Astrocyte of the hippocampus (primary cell): ENCODE measurements at places on chromosomes 5 and 9.

DNA sequence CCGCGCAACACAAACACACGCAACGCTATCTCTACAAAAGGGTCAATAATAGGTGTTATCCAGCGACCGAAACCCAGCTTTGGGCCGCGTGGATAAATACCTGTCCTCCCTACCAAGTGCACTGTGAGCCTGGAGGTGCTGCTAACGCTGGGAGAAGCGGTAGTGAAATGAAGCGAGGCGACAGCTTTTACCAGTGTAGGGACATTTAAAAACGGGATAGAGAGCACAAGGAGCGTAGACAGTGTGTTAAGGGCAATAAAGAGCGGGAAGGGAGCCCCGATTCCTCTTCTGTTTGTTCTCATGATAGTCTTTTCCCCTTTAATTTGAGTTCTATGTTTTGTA lies 421 bp upstream of the DEPDC1B start:
- no peak for DNase-seq

DNA sequence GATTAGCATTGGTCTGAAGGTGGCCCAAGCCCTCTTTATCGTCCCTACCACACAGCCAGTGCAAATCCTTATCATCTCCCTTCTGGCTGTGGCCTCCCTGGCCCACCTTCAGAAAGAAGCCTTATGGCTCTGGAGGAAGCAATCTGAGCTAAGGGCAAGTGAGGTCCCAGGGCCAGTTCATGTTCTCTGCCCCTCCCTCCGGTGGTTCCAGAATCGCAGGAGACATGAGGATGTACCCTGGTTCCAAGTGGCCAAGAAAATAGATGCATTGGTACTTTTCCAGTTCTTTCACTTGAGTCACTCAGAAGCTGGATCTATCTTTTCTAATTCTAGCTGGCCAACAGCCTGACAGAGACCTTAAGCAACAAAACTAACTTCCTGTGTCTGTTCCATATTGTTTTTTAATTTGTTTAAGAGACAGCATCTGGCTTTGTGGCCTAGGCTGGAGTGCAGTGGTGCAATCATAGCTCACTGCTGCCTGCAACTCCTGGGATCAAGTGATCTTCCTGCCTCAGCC lies 60.7 kb downstream of the LHFPL2 start:
- no peak for DNase-seq

GRCh38 chr9:77779010-77779409 lies 130.9 kb upstream of the GNA14 start:
- DNase-seq: no peak

DNA sequence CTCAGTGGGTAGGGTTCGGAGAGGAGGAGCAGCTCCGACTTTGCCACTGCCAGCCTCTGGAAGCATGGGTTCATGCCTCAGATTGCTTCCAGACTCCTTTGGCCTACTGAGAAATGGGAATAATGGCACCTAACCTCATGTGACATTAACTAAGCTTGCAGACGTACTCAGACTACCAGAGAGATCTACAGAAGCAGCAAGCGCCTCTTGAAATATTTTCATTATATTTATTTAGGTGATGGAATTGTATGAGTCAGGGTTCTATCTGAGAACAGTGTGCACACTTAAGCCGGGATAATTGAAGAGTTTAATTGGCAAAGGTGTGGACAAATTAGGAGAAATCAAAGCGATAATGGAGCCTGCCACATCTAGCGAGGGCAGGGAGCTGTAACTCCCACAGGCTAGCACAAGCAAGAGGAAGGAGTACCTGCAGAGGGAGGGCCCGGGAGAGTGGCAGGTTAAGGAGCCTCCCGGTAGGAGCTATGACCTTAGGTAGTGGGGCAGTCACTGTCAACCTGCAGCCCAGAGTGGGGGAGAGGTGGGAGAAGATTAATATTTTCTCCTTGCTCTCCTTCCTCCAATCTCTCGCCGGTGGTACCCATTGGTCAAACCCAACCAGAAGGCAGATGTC lies 12.2 kb upstream of the PDZD2 start:
- DNase-seq: no peak

- no peak for DNase-seq
Observed at GRCh38 chr5:158007336-158007735, 148.4 kb upstream of the CLINT1 start.

DNA sequence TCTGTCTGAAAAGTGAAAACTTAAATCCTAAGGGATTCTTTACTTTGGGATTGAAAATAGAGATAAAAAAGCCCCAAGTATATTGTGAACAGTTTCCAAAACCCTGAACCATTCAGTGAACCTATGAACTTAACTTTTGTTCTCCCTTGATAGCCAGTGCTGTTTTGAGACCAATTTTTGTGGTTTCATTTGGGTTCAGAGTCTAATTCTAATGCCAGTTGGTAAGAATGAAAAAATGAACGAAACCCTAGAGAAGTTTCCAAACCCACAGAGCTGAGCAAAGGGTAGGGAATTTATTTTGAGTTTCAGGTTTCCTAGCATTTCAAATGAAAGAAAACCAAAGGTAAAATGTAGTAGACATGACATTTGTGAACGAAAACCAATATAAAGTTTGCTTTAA lies 1366.8 kb downstream of the EFNA5 start:
- peak; percentile 70 for DNase-seq

DNA sequence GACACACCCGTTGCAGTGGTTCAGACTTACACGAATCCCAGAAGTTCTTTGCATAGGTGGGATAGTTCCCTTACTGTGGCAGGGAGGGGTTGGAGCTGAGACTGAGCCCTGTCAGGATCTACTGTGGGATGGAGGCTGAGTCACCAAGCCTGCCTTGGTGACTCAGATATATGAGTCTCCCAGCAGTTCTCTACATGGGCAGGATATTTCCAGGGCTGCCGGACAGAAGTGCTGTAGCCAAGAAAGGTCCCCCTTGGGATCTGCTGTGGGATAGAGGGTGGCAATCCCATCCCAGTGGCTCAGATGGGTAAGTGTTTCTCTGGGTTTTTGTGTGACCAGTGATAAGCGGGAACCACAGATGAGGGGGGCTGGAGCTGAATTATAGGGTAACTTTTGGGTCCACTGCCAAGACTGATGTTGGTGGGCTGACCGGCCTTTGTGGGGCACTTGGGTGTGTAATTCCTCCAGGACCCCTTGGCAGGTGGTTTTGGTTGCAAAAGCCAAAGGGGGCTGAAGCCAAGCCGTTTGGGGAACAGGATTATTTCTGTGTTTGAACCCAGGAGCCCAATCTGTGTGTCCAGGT lies 18.7 kb downstream of the XRCC4 start:
- peak; percentile 89 for DNase-seq

GRCh38 chr9:112898872-112899311 lies 8.2 kb upstream of the SLC46A2 start:
- no peak for DNase-seq

- DNase-seq: peak; percentile 51
Observed at GRCh38 chr9:70747261-70747718, 332.8 kb upstream of the KLF9 start.

GRCh38 chr5:96743065-96743768 lies 64.5 kb downstream of the ERAP1 start:
- DNase-seq: no peak

GRCh38 chr9:129014124-129014523 lies 14.0 kb downstream of the SH3GLB2 start:
- DNase-seq: no peak

DNA sequence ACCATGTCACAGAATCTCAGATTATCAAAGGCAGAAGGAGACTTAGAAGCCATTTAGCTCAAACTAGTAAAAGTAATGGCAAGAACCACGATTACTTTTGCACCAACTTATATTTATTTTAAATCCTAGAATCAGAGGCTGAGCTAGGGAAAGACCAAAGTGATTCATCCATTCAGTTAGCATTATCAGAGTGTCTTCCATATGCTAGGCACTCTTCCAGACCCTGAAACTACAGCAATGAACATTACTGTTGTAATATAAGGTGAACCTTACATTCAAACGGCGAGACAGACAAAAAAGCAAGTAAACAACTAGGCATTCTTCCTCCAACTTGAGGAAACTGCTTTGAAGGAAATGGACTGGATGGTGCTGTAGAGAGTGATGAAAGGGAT lies 7.9 kb downstream of the PDE6A start:
- no peak for DNase-seq

DNA sequence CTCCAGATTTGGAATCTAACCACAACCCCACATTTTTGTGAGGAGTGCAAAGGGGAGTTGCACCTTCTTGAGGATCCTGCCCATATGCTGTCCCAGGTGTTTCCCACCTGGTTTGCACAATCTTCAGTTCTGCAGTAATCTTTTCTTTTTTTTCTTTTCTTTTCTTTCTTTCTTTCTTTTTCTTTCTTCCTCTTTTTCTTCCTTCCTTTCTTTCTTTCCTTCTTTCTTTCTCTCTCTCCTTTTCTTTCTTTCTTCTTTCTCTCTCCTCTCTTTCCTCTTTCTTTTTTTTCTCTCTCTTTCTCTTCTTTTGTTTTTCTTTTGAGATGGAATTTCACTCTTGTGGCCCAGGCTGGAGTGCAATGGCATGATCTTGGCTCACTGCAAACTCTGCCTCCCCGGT lies 90.0 kb upstream of the FANCC start:
- no peak for DNase-seq
